ENCODE measurements at places on chromosomes 4 and X.

GRCh38 chr4:53991821-53992220 is 72.6 kb downstream of the CHIC2 start:
- DNase-seq, result no peak

- DNase-seq, result no peak
Observed at GRCh38 chrX:42797651-42798269, 19.8 kb upstream of the PPP1R2C start.

DNA sequence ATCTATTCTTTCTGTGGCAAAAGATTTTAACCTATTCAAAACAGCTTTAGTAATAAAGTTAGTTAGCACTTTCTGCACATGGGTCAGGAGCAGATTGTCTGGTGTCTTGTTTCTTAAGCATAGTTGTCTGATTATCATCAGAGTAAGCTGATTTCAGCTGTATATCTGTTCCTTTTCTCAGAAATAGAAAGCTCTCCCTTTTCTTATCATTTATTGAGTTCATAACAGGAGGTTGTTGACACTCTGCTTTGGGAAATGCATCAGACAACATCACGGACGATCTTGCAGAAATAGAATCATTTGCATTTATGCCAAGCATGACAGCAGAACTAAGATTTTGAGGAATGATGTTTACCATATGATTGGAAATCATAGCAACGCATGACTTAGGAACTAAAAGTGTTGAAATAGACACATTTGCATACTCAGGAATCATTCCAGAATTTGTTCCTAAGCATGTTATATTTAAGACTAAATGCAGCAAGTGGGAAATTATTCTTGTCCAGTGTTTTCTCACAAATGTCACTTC is 66.7 kb downstream of the RBMX2 start:
- DNase-seq, result no peak

GRCh38 chr4:171601091-171601490 is 212.1 kb upstream of the GALNTL6 start:
- no peak for DNase-seq

GRCh38 chrX:121869876-121870477 is 822.6 kb downstream of the GLUD2 start:
- DNase-seq, result no peak

DNA sequence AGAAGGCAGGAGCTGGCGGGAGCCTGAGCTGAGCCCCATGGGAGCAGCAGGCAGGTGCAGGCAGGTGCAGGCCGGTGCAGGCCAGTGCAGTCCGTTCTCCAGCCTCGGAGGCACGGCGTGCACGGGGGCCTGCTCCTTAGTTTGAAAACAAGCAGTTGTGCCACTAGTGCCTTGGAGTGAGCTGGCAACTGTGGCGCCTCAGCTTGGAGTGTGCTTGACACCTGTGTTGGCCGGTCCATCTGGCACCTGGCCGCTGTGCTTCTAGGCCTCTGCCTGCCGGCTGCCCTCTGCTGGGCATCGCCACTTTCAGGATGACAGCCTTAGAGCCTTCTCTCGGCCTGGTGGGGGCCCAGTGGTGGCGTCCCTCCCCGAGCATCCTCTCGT is 47.9 kb downstream of the RGS12 start:
- DNase-seq, result no peak

GRCh38 chr4:126446917-126447316 is 1132.2 kb downstream of the FAT4 start:
- no peak for DNase-seq

- peak; percentile 41 for DNase-seq
Observed at GRCh38 chr4:106315476-106315967, 487 bp downstream of the TBCK start.

GRCh38 chrX:39337451-39337850 is 536.2 kb downstream of the MID1IP1 start:
- no peak for DNase-seq

- DNase-seq, result no peak
Observed at GRCh38 chr4:87746001-87746400, 53.4 kb upstream of the IBSP start.

- DNase-seq, result no peak
Observed at GRCh38 chrX:117973110-117973807, 143.4 kb downstream of the KLHL13 start.

- DNase-seq, result no peak
Observed at GRCh38 chr4:181289198-181289597, 954.0 kb upstream of the TENM3 start.

Data from stimulated activated CD4-positive, alpha-beta T cell treated with anti-CD3 and anti-CD28 coated beads, Interleukin-15, amount 100 ng/mL, for 48 hours (primary cell).